Activated CD4-positive, alpha-beta memory T cell treated with anti-CD3 and anti-CD28 coated beads, Interleukin-2, amount 10 ng/mL, durations not matched to agents 7 days and 5 days (primary cell): ENCODE measurements at places on chromosomes 1 and 21. TPM values are rescaled to one million over a fixed set of nuclear protein-coding genes. Genes with fewer than 3 reads are reported as not detected.

Gene CD84
- 23.3 TPM for total RNA-seq

Gene TDRD10
- not detected for total RNA-seq

Gene XKR8
- total RNA-seq = 7.9 TPM

Gene MFAP2
- total RNA-seq = not detected

Gene LZIC
- 26.5 TPM for total RNA-seq

Gene S100A14
- not detected for total RNA-seq

Gene CD101
- total RNA-seq = 3.6 TPM

Gene MSH4
- 0.20 TPM for total RNA-seq
